Activated CD8-positive, alpha-beta memory T cell treated with anti-CD3 and anti-CD28 coated beads, Interleukin-2, amount 50 U/mL, for 4 hours (primary cell): ENCODE measurements at places on chromosomes 12 and 14.

- no peak for DNase-seq
Observed at GRCh38 chr12:106288101-106288493, 14.4 kb upstream of the TCP11L2 start.

DNA sequence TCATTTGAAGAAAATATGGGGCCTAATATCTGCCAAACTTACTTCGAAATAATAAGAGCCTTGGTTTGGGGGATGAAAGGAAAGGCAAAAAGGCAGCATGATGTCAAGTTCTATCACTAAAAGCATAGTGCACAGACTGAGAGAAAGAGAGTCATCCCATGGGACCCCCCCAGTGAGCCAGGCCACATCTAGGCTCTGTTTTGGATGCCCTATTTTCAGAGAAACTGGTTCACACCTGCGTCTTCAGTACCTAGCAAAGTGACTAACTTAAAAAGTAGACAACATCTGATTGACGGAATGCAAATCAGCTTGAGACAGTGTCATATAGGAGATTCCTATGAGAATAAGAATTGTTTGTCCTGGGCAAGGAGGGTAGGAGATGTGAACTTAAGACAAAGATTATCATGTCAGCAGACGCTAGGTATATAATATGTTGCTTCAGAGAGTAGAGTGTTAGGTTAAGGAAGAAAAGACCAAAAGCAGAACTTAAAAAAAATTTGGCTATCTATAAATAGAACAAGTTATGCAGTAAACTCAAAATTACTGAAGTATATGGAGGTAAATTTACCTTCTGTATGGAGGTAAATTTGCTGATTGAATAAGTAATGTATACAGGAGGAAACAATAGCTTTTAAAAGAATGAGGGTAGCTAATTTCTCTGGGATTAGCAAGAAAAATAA, 148.2 kb downstream of the SLC41A2 start:
- DNase-seq, result no peak

- DNase-seq, result no peak
Observed at GRCh38 chr14:60648249-60648933, 886 bp downstream of the SIX1 start.

GRCh38 chr14:58397156-58397555, 1.4 kb downstream of the TOMM20L start:
- no peak for DNase-seq

- no peak for DNase-seq
Observed at GRCh38 chr14:50345846-50346422, 33.8 kb downstream of the DMAC2L start.

GRCh38 chr14:58821421-58821820, 183.7 kb downstream of the DACT1 start:
- no peak for DNase-seq

DNA sequence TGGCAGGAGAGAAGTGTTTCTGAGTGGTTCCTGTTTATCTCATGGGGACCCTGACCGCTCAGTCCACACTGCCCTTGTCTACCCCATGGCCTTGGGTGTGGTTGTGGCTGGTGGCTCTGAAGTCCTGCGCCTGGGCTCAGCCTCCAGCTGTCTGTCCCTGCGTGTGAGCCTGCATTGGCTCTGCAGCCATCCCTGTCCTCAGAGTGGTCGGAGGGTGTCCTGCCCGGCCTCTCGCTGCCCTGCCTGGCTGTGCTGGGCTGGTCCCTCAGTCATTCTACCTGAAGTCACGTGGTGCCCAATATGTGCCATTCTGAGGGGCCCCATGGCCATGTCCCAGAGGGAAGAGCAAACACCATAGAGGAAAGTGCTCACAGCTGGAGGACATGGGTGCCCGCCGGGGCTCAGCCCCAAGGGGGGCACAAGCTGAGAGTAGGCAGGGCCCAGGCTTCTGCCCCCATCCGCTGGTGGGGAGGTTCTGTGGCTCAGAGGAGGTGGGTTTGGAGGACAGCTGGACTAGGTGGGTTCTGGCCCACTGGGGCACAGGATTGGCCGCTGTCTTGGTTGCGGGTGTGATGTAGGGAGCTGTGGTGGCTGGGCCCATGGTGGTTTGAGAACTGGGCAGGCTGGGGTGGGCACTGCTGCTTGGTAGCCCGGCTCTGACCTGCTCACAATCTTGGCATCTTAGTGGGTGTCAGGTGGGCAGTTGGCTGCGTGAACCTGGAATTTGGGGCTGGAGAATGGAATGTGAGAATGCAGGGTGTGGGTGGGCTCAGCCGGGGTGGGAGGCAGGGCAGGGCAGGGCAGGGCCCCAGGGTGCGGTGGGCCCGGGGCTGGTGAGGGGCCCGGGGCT, 11.6 kb downstream of the TEDC1 start:
- no peak for DNase-seq
